ENCODE measurements at places on chromosomes 3 and 15.
A peak's percentile ranks its signal among the peaks of the same experiment; 100 is the strongest.

DNA sequence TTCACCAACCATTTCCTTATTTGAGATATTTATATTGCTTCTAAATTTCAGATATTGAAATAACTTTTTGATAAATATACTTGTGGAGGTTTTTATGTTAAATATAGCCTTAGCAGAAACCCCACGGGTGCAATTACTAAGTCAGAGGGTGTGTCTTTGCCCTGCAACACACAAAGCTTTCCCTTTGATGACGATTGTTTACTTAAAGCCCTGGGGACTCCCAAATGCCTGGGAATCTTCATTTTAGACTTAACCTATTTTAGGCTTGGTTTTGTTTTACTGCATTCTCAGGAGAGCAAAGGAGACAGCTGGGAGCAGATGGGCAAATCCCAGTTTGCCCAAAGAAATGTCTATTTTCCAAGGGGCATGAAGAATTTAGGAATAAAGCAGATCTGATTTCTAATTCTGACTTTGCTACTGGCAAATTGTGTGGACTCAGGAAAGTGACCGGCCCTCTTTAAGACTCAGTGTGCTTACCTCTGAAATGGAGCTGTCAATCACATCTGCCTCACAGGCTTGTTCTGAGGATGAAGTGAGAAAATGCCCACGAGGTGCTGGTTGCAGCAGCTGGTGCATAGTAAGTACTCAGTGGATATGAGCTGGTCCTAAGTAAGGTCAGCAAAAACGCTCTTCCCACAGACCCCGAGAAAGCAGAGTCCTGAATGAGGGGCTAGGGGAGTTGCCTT lies 49.3 kb upstream of the CA12 start:
- no peak for DNase-seq

GRCh38 chr15:78049691-78050440 lies 27.6 kb downstream of the TBC1D2B start:
- DNase-seq = no peak

- DNase-seq = no peak
These were observed 138.0 kb upstream of the THBS1 start for GRCh38 chr15:39442898-39443297.

- DNase-seq = peak; percentile 93
These were observed 5.6 kb downstream of the HES1 start for GRCh38 chr3:194141415-194142155.

DNA sequence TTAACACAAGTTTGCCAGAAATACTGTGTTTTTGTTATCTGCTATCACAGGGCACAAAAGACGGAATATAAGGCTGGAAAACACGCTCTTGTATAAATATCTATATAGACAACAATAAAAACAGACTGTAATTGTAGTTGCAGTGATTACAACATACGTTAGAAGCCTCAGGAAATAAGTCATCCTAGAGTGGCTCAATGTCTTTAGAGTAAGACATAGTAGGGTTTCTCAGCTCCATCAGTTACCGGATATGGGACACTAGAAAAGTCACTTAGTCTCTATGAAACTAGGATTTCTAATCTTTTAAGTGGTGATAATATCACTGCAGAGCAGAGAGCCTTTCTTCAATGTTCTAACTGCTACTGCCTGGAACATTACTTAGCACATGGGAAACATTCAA lies 208.8 kb downstream of the STAG1 start:
- no peak for DNase-seq

GRCh38 chr3:165233501-165234195 lies 37.5 kb upstream of the SLITRK3 start:
- peak; percentile 16 for DNase-seq

- DNase-seq = peak; percentile 47
These were observed 38.5 kb downstream of the IDH2 start for GRCh38 chr15:90063770-90064247.

DNA sequence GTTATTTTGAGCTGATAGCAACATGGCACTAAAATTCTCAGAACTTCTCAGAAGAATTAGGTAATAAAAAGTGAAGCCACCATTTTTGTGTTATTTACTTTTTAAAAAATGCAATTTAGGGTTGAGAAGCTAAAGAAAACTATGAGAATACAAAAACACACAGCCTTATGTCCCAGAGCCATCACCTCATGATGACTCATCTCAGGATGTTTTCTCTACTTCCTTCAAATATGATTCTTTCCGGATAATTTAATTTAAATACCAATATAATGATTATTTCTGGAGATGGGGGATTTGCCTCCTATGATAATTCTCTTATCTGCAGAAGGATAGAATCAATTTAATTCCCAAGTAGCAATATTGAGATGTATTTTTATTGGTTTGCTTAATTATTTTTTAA lies 105.6 kb upstream of the BFSP2 start:
- no peak for DNase-seq

DNA sequence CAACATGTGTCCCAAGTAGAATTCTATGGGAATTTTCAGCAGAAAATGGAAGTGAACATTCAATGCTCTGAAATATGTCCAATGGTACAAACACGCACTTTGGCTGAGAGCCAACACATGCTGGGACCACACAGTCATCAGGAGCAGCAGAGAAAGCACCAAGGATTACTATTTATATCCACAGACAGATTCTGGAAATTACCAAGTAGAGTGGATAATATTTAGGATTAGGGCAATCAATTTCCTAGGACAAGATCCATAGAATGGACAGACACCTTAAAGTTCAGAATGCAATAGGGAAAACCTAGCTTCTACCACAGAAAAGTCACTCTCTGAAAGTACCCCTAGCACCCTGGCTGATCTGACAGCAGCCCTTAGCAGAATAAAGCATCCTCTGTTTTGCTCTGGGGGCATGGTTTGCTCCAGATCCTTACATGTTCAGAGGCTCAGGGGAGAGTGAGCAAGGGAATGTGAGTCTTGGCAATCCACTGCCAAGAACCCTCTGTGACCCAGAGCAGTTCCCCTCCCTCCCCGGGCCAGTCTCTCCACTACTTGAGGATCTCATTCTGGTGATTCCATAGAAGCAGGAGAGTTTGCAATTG lies 206.0 kb upstream of the WNT5A start:
- DNase-seq = peak; percentile 13

GRCh38 chr15:41424809-41425208 lies 7.9 kb downstream of the RTF1 start:
- no peak for DNase-seq

DNA sequence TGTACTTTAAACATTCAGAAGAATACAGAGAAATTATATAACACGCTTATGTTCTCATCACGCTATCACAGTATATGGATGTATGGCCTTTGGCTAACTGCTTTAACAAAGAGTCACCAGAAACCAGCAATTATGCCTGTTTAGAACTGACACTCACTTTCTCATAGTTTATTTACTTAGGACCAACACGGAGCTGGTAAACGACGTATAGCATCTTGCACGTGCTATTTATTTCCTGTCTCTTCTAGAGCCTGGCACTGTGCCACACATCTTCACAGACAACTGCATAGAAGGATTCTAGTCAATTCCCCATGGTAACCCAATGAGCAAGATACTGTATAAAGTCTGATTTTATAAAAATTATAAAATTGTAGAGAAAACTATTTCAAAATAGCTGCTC lies 43.6 kb downstream of the TBC1D2B start:
- DNase-seq = peak; percentile 95

- DNase-seq = no peak
These were observed 12.6 kb downstream of the MAP2K1 start for GRCh38 chr15:66399276-66399675.

- no peak for DNase-seq
These were observed 127.0 kb downstream of the TPRG1 start for GRCh38 chr3:189298469-189299375.

- DNase-seq = no peak
These were observed 36.3 kb upstream of the TPM1 start for GRCh38 chr15:63006032-63006878.

DNA sequence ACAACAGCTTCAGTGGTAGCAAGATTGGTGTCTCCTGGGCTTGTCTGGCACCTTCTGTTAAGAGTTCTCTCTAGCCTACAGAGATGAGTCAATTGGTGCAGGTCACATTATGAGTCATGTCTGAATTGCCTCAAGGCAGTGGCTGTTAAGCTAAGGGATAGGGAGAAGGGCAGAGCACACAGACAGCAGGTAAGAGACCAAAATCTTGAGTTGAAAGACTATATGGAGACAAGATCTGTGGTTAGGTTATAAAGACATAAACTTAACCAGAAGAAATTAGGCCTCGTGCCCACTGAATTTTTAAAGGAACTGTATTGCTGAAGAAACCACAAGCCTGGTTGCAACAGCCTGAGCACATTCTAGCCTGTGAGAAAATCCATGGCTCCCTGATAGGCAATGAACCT lies 19.2 kb upstream of the KPNA1 start:
- DNase-seq = no peak

DNA sequence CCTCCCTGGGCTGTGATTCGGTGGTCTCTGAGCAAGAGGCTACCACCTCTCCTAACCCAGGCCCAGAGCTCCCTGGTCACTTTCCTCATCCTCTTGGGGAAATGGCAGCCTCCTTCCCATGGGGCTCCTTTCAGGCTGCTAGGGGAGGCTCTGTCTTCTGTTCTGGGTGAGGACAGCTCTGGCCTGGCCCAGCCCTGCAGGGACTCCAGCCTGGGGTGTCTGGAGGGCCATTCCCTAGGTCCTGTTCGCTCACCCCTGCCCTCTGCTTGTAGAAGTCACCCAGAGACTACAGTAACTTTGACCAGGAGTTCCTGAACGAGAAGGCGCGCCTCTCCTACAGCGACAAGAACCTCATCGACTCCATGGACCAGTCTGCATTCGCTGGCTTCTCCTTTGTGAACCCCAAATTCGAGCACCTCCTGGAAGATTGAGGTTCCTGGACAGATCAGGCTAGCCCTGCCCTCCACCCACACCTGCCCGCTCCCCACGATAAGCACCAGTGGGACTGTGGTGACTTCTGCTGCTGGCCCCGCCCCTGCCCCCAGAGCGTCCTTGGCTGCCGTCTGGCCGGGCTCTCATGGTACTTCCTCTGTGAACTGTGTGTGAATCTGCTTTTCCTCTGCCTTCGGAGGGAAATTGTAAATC lies 30.9 kb downstream of the PRKCD start:
- no peak for DNase-seq

- no peak for DNase-seq
These were observed 71.3 kb downstream of the SMAD6 start for GRCh38 chr15:66773129-66773873.

DNA sequence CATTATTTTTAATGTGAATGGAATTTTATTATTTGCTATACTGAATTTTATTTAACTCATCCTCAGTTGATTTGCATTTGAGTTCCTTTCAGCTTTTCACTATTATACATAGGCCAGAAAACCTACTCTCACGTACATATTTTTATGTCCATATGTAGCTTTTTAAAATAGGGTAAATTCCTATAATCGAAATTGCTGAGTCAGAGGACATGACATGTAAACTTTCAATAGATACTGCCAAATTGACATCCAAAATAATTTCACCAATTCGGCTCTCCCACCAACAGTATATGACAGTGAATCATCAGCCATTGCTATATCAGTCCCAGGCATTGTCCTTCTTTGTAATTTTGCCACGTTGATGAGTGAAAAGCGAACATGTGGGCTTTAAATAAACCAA lies 222.5 kb downstream of the SQOR start:
- no peak for DNase-seq

GRCh38 chr3:138254216-138254615 lies 67.1 kb downstream of the ARMC8 start:
- DNase-seq = no peak

DNA sequence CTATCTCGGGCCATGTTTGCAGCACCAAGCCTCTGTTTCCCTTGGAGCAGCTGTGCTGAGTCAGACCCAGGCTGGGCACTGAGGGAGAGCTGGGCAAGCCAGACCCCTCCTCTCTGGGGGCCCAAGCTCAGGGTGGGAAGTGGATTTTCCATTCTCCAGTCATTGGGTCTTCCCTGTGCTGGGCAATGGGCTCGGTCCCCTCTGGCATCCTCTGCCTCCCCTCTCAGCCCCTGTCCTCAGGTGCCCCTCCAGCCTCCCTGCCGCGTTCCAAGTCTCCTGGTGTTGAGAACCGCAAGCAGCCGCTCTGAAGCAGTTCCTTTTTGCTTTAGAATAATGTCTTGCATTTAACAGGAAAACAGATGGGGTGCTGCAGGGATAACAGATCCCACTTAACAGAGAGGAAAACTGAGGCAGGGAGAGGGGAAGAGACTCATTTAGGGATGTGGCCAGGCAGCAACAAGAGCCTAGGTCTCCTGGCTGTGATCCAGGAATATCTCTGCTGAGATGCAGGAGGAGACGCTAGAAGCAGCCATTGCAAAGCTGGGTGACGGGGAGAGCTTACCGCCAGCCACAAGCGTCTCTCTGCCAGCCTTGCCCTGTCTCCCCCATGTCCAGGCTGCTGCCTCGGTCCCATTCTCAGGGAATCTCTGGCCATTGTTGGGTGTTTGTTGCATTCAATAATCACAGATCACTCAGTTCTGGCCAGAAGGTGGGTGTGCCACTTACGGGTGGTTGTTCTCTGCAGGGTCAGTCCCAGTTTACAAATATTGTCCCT lies 1.2 kb downstream of the RHO start:
- no peak for DNase-seq

- DNase-seq = no peak
These were observed 132.5 kb downstream of the SOX2 start for GRCh38 chr3:181844211-181844610.

- DNase-seq = no peak
These were observed 109.6 kb downstream of the ARRDC4 start for GRCh38 chr15:98070137-98070536.

- no peak for DNase-seq
These were observed 19.5 kb downstream of the SLC7A14 start for GRCh38 chr3:170566413-170566812.

DNA sequence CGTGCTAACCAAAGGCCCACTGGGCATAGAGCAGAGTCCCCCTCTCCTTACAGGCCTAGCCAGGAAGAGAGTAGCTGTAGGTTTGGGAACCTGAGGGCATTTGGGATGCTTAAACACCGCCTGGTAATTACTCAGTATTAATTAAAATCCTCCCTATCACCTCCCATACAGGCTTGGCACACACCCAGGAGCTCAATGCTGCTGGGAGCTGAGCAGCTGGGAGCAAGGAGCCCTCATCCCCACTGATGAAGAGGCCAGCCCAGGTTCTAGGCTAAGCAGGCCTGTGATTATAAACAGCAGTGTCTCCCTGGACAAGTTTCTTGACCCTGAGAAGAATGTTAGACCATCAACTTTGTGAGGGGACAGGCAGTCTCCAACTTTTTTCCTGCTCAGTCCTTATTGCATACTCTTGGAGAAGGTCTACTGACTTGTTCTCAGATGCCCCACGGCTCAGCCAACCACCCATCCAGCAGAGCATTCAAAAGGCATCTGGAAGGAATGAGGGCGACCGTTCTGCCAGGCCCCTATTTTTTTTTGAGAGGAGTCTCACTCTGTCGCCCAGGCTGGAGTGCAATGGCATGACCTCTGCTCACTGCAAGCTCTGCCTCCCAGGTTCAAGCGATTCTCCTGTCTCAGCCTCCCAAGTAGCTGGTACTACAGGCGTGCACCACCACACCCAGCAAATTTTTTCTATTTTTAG lies 1.3 kb upstream of the PRKAR2A start:
- no peak for DNase-seq

DNA sequence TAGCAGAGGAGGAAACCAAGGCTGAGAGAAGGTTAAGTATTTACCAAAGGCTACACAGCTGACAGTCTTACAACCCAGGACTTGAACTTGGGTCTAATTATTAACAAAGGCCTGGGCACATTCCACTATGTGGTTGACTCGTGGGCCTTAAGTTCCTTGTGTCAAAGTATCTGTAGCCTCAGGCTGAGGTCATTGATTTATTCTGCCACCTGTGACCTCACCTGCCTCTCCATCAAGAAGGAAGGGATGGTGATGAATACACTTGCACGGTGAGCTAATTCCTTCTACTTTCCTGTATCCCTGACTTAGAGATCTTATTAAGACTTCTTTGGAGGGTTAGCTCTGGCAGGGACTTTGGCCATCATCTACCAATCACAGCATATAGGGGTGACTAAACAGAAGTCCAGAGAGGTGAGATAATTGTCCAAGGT lies 19.9 kb upstream of the LRRC58 start:
- DNase-seq = no peak
